Stimulated activated CD4-positive, alpha-beta T cell treated with anti-CD3 and anti-CD28 coated beads, Interleukin-15, amount 100 ng/mL, for 48 hours (primary cell): ENCODE measurements at places on chromosomes 12 and 14.

GRCh38 chr12:12823300-12823699 is 10.2 kb downstream of the DDX47 start:
- DNase-seq: no peak

GRCh38 chr14:56324856-56325699 is 206.9 kb downstream of the PELI2 start:
- no peak for DNase-seq

GRCh38 chr14:37597538-37597913 is 2.1 kb downstream of the TTC6 start:
- DNase-seq: no peak

- no peak for DNase-seq
Measured at GRCh38 chr12:56987011-56987410, 19.3 kb downstream of the ZBTB39 start.

GRCh38 chr12:67086116-67086515 is 183.0 kb upstream of the CAND1 start:
- DNase-seq: no peak
